Central memory CD4-positive, alpha-beta T cell (primary cell): ENCODE measurements at places on chromosomes 13 and 19.

- no peak for DNase-seq
Observed at GRCh38 chr19:30385666-30386065, 13.5 kb downstream of the ZNF536 start.

GRCh38 chr13:40275155-40275554 is 391.3 kb downstream of the FOXO1 start:
- no peak for DNase-seq

- no peak for DNase-seq
Observed at GRCh38 chr19:1262623-1263123, 6.5 kb upstream of the CIRBP start.

DNA sequence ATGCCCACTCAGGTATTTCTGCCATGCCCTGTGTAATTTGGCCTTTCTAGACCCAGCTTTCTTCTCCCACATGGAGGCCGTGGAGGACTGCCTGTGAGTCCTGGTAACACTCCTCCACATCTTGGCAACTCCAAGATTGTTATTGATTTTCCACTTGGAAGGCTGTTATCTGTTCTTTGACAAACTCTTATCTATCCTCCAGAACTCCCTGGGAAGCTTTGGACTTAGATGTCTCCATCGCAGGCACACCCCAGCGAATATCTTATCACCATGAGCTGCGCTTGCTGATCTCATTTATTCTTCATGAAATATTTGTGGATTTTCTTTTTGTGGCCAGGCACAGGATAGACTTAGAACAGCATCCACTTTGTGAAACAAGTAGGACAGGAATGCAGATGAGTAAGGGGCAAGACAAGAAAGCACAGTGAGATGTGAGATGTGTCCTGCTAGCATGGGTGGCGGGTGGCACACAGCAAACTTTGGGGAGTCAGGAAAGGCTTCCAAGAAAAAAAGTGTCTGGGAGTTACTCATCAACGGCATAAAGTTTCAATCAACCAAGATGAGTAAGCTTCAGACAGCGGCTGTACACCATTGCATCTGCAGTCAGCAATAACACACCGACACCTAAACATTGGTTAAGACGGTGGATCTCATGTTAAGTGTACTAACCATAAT is 84.5 kb upstream of the IRS2 start:
- no peak for DNase-seq

DNA sequence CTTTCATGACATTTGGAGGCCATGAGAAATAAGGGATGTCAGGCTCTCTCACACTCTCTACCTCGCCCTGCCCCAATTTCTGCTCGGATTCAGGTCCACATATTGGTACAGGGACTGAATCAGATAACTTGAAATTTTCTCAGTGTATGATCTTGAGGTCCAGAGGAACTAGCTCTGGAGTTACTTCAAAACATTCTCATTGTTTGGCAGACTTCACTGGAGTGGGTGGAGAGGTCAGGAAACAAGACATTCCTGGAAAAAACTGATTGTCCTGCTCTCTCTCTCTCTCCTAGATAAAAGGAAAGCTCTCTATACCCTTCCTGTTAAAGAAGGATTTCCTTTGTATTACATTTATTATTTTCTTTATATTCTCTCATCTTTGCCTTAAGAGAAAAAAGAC is 428.1 kb upstream of the DACH1 start:
- no peak for DNase-seq

GRCh38 chr13:35499676-35500075 is 23.2 kb upstream of the MAB21L1 start:
- no peak for DNase-seq

DNA sequence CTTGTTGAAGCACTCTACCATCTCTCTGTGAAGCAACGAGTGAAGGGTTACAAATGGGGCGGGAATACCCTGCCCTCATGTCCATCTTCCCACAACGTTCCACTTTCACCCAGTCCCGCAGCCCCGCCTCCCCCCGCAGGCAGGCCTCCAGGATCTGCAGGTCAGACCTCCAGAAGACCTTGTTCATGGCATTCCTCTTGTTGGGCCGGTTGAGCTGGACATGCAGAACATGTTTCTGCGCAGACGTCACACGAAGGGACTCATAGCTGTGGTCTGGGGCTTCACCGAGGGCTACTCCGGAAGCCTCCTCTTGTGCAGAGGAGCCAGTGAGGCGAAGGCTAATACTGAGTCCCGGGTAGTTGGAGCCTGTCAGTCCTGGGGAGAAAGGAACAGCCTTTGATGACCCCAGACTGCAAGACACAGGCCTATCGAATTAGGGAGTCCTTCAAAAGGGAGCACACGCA is 420 bp downstream of the ECH1 start:
- no peak for DNase-seq

- no peak for DNase-seq
Observed at GRCh38 chr13:97116754-97117153, 105.4 kb upstream of the MBNL2 start.

DNA sequence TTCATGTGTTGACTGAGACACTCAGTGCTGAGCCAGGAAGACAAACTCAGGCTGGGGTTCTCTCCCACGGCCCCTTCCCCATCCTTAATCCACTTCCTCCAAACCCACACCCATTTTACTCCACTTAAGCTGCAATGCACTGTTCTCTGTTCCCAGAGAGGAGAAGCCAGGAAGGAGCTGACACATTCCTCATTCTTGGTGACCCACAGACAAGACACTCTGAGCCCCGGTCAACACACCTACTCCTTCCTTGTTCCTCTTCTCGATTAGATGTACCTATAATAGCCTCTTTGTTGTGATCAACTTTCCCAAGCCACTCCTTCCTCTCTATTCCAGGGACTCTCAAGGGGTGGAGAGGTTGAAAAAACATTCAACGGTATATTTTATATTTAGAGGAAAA is 47.1 kb downstream of the INSR start:
- DNase-seq, result no peak

DNA sequence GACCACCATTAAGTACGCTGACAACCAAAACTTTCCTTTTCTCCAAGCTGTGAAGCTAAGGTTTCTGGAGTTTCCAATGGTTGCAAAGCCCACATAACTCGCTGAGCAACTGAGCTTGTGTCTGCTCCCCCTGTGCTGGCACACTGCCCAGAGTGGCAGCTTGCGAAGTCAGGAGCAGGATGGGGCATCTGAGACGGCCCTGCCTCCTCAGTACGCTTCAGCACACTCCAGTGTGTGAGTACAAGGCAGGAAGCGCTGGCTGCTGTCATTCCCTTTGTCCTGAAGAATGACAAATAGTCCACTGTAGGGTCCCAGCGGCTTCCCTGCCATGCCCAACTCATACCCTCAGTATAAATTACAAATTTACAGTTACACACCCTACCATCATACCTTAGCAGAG is 51.5 kb downstream of the SKA3 start:
- DNase-seq, result no peak
